ENCODE measurements at places on chromosomes 3 and 15. TPM values are rescaled to one million over a fixed set of nuclear protein-coding genes. Genes with fewer than 3 reads are reported as not detected.

GRCh38 chr15:94856267-94856854, 625.0 kb downstream of the MCTP2 start:
- DNase-seq: no peak

Gene EFHB
- total RNA-seq: 1.0 TPM

DNA sequence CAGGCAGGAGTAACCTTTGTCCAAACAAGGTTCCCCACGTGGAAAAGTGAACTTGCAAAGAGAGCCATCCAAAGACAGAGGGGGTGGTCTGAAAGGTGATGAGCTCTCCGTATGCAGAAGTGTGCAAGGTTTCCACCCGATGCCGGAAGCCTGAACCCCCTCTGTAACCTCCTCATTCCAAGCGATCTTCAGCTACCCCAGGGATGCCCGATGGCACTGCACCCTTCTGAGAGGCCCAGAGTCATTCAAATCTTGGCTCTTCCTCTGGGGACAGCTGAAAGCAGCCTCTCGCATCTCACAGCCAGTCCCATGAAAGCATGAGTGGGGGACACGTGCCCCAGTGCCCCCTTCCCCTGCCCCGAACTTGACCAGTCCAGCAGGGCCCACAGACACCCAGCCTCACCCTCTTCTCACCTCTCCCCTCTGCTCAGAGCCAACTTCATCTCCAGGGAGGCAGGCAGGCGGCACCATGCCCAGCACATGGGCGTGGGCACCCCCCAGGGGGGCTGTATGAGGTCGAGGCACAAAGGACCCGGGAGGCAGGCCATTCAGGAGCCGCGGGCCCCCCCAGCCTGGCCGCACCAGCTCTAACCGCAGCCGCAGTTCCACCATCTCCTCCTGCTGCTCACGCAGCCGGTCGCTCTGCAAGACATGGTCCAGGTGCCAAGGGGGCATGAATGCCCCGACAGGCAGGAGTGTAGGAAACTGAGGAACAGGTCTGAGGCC, 8.7 kb downstream of the KIF7 start:
- DNase-seq: no peak

GRCh38 chr3:13044496-13045240, 28.6 kb downstream of the IQSEC1 start:
- DNase-seq: no peak

- no peak for DNase-seq
Measured at GRCh38 chr3:194306771-194307640, 44.1 kb downstream of the CPN2 start.

GRCh38 chr15:60208709-60209108, 189.1 kb downstream of the ANXA2 start:
- DNase-seq: peak; percentile 2

GRCh38 chr3:15934389-15935195, 136.8 kb upstream of the ANKRD28 start:
- DNase-seq: no peak

DNA sequence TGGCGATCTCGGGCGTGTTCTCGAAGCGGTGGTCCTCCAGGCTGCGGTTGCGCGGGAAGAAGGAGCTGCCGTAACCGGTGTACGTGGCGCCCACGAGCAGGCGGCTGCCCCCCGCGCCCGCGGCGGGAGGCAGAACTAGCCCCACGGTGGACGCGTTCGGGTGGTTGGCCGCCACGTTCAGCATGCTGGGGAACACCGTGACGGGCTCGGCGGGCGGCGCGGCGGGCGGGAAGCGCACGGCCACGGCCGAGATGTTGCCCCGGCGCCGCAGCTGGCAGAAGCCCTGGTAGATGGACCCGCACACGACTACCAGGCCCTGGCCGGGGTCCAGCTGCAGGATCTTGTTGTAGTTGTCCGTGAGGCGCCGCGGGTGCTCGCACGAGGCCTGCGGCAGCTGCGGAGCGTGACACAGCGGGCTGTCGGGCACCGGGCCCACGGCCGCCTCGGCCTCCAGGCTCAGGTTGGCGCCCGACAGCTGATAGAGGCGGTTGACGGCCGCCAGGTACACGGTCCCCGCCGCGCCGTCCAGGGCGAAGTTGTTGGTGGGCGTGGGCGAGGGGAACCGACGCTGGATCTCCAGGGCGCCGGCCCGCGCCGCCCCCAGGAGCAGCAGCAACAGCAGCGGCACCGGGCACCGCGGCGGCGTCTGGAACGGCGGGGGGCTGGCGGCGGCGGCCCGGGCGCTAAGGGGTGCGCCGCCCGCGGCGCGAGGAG, 397 bp downstream of the PLXND1 start:
- DNase-seq: peak; percentile 54

GRCh38 chr3:39106851-39107387, 508 bp downstream of the GORASP1 start:
- peak; percentile 65 for DNase-seq

Gene ERICH6
- total RNA-seq: under 0.01 TPM

Gene IL5RA
- total RNA-seq: not detected

- DNase-seq: peak; percentile 52
Measured at GRCh38 chr3:196563721-196564225, 4.6 kb downstream of the WDR53 start.

Gene ZNF660
- 3.3 TPM for total RNA-seq
